Foreskin keratinocyte (primary cell): ENCODE measurements at places on chromosomes 6 and 20. TPM values are rescaled to one million over a fixed set of nuclear protein-coding genes. Genes with fewer than 3 reads are reported as not detected.
A peak's percentile ranks its signal among the peaks of the same experiment; 100 is the strongest.

DNA sequence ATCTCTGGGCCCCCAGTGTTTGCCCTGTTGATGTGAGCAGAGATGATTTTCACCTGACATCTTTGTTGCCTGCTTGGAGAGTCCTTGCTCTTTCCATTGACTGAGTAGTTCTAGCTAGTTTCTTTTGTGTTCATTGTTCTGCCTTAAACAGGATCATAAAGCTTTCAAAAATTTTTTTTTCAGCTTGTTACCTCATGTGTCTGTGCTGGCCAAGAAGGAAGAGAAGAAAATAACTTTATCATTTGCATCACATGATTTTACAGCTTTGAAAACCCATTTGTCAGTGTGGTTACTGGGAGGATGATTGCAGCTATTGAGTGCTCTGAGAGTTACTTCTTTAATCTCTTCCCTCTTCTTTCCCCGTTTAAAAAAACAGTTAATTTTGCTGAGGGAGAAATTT is 16.0 kb downstream of the FOXO3 start:
- no peak for DNase-seq

DNA sequence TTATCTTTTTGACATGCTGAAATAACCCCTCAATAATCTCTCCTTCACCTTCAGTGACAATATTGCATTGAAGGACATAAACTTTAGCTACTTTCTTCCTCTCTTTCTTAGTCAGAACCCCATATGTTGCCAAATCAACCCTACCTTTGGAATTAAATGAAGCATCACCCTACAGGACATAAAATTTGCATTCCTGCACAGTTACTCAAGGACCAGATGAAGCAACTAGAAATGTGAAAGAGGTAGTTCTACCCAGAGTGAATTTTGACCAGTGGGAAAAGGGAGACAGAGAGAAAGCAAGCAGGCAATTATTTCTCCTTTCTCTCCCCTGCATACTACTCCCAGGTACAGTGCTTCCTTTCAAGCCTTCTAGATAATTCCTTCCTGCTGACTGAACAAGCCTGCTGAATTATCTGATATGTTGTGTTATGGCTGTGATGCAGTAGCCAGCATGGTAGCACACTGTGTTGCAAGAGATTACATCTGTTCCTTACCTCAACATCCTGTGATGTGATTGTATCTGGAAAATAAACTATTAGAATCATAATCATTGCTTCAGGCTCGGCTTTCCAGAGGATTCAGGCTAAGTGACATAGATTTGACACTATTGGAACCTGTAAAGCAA is 16.6 kb downstream of the TENT5A start:
- DNase-seq = peak; percentile 75

DNA sequence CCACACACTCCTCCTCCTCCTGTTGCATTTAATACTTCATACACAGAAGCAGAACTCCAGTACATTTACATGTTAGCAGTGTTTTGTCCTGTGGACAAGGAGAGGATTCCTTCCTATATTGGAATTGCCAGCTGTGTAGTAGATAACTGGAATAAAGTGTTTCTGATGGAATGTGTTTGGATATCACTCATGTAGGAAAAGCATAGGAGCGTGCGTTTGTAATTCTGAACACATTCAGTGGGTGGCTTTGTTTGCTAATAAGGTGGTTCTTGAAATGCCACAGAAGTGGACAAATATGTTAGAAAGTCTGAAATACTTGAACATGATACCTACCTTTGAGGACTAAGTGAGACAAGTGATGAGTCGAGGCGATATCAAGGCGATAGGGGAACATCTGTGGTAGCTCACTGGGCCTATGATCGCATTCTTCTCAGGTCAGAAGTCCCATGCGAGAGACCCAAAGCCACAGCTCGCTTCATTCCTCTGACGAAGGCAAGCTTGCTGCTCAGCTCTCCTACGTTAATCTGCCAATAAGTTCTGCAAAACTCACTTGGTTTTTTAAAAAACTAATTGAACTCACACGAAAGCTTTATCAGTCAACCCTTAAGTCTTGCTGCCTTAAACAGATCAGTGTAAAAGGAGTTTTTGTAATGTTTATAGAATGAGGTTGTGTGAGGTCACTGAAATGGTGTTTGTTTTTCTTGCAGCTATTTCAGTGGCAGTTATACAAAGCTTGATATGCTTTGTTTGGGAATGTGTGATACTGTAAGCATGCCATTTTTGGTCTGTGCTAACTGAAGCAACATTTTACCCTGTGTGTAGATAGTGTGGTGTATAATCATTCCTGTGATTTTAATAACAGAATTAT is 159.9 kb downstream of the SOX4 start:
- DNase-seq = no peak

DNA sequence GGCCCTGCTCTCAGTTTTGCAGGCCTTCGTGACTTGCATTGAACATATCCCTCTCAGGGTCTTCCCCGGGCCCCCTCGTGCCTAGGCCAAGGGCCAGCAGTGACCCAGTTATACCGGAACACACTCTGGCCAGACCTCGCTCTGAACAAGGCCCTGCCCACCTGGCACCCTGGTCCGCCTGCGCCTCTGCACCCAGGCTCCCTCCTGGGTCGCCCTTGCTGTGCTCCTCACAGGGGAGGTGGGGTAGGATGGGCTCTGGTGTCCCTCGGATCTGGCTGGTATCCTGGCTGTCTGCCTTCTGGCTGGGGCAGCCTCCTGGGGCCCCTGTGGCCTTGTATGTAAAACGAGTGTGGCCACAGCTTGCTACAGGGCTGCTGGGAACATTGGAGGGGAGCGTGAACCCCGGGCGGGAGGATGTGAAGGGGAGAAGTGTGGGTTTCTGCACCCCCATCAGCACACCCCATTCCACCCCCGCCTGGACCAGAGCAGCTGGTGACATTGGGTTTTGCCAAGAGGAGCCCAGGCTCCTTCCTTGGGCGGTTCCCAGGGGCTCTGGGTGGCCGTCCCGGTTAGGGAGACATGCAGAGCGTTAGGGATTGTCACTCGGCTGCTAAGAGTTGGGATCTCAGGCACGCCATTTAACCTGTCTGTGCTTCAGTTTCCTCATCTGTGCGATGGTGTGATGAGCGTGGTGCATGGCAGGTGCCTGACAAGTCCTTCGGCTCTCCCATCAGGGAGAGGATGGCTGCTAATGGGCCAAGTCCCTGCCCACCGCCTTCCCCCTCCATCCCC is 17.5 kb downstream of the SRC start:
- no peak for DNase-seq

DNA sequence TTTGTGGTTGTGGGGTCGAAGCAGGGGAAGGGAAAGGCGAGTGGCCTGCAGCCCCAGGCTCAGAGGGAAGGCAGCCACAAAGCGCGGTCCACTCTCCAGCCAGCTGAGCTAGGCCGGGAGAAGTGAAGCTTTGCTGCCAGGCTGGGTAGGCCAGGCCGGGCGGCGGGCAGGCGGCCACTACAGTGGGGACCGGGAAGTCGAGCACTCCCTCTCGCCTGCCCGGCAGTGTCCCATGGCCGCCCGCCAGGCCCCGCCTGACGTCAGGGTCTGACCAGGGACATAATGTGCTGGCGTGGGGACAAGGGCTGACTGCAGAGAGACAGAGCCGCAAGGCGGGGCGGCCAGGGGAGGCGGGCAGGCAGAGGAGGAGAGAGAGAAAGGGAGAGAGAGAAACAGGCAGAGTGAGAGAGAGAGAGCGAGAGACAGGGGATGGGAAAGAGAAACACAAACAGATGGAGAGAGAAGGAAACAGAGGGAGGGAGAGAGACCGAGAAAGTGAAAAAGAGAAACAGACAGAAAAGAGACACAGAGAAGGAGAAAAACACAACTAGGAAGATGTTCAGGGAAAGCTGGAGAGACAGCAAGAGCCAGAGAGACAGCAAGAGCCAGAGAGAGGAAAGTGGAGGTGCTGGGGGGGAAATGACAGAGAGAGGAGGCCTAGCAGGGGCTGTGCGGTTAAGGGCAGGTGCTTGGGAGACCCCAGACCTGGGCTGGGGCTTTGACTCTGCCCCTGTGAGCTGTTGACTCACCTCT is 94.5 kb upstream of the PTPN1 start:
- DNase-seq = no peak

DNA sequence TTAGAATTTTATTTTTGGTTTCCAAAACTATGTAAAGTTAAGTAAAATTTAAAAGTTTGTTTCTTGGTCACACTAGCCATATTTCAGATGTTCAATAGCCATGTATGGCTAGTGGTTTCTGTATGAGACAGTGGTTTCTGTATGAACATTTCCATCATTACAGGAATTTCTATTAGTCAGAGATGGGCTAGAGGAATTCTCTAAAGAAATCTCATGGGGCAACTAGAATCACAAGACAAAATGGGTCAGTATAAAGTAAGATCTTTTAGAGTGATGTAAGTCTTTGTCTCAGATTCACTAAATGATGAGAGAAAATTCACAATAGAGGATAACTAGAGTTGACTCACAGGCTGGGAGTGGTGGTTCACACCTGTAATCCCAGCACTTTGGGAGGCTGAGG is 149.0 kb downstream of the FUT9 start:
- no peak for DNase-seq

Gene CCN6
- 0.11 and 0.37 TPM in 2 replicates for total RNA-seq

Gene RHAG
- total RNA-seq = not detected in 2 replicates
